ENCODE measurements at places on chromosomes 5 and 9.

DNA sequence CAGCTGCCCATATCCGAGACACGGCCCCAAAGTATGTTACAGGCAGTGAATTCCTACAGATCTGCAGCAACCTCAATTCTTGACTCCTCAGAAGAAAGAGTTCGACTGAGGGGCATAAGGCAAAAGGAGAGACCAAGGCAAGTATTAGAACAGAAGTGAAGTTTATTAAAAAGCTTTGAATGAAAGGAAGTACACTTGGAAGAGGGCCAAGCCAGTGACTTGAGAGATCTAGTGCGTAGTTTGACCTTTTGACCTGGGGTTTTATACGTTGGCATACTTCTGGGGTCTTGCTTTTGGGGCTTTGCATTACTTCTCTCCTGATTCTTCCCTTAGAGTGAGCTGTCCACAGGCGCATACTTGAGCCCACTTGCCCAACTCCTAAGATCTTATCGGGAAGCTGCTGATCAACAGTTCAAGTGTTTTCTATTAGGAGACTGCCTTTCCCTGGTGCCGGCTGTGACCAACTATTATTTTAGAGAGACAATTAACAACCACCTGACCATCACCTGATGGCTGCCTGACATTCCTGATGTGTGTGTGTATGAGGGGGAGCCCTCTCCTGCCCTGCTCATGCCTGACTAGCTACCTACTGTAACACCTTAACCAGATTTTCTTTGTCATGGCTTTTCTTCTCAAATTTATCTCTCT is 1.5 kb upstream of the DEPDC1B start:
- no peak for DNase-seq

GRCh38 chr5:135615581-135616260 is 36.9 kb upstream of the CXCL14 start:
- DNase-seq, result peak; percentile 90

DNA sequence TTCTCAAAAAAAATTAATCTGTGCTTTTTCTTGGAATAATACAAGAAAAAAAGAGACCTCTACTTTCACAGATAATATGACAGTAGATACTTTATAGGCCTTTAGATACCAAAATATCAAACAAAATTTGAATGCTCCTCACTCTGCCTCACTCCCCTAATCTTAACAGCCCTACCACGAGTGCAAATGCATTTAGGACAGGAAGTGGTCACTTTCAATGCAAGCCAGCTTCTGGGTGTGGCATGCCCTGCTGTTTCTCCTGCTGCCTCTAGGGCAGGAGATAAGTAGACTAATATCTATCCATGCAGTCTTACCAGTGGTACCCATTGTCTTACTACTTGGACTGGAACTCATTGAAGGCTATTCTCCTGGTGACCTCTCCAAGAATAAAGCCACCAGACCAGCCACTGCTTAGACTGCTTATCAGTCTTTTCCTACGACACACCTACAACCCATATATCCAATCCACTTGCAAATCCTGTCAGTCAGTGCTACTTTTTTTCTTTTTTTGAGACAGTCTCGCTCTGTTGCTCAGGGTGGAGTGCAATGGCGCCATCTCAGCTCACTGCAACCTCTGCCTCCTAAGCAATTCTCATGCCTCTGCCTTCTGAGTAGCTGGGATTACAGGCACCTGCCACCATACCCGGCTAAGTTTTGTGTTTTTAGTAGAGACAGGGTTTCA is 23.0 kb downstream of the FRRS1L start:
- peak; percentile 60 for DNase-seq

DNA sequence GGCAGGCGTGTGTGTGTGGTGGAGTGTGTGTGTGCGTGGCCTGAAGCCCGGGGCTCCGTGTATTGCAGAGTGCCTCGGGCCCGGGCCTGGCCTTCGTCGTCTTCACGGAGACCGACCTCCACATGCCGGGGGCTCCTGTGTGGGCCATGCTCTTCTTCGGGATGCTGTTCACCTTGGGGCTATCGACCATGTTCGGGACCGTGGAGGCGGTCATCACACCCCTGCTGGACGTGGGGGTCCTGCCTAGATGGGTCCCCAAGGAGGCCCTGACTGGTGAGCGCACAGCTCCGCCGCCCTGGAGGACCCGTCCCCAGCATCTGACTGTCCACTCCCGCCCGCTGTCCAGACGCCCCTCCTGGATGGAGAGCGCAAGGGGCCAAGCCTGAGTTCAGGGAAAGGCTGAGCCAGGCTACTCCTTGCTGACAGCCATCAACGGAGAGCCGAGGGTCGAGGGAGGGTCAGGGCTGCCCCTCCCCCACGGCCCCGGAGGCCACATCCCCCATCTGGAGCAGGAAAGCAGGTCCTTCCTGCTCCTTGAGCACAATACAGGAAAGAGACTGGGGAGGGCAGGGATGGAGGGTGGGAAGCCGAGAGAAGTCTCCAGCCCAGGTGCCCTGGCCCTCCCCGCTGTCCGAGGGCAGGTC is 18.4 kb downstream of the SLC6A18 start:
- no peak for DNase-seq

- DNase-seq, result peak; percentile 77
Measured at GRCh38 chr9:34437006-34437925, 21.1 kb downstream of the FAM219A start.

DNA sequence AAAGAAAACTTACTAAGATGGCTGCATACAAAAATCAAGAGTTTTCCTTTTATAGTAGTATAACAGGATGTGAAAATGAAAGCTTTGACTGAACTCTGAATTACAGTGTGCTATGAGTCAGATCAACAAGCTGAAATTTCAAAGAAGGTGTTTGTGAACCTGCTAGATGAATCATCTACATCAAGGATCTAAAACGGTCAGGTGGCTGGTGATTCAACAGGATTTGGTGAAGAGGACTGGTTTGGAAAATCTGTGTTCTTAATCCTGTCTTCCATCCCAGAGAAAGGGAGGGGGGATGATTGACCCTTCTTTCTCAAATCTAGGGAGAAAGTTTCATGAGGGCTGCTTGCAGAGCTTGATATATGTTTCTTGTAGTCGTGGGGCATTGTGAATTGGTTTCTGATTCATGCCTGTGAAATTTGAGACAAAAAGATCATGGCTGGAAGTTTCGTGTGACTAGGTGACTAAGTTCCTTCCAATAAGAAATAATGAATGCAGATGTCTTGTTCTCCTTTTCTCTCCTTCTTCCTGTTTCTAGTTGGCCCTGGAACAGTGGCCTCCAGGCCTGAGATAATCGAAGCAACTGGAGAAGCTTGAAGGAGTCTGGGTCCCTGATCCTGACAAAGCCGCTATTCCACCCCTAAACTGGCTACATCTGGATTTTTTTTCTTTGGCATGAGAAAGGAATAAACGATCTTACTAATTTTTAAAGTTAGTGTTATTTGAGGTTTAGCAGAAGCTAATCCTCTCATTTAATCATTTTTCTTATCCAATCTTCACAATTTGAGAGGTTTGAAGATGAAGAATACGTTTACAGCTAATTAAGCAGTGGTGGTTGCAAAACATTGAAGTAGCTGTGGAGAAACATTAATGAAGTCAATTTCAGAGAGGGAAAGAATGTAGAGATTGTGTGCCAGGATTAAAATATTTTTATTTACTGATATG is 67.2 kb downstream of the MRPS30 start:
- no peak for DNase-seq

Measured in HAP-1 (cell line).